ENCODE measurements at places on chromosomes 13 and 19. TPM values are rescaled to one million over a fixed set of nuclear protein-coding genes. Genes with fewer than 3 reads are reported as not detected.

GRCh38 chr13:55087085-55087484 is 2053.6 kb upstream of the PRR20A start:
- no peak overlapping the region for H3K27ac ChIP-seq
- no peaks in the 10 kb centered on the region for H3K36me3 ChIP-seq
- no peak for DNase-seq
- no peak overlapping the region for H3K4me3 ChIP-seq

DNA sequence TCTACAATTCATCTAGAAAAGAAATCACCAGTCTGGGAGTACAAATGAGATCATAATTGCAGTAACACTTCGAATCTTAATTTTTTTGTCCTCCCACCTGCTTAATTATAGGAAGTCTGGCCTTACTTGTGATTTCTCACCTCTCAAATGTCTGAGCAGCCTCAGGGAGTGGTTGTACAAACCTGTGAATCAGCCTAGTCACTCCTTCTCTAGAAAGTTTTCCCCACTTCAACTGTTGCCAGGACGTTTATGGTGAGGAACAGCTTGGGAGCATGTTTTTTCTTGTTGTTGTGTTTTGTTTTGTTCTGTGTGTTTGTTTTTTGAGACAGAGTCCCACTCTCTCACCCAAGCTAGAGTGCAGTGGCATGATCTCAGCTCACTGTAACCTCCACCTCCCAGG is 50.3 kb upstream of the CLDN10 start:
- no peak overlapping the region for H3K27ac ChIP-seq
- no peak overlapping the region for H3K4me3 ChIP-seq
- DNase-seq: no peak

The PRODH2 gene
- total RNA-seq: not detected

The LILRB1 gene
- total RNA-seq: 0.91 TPM

DNA sequence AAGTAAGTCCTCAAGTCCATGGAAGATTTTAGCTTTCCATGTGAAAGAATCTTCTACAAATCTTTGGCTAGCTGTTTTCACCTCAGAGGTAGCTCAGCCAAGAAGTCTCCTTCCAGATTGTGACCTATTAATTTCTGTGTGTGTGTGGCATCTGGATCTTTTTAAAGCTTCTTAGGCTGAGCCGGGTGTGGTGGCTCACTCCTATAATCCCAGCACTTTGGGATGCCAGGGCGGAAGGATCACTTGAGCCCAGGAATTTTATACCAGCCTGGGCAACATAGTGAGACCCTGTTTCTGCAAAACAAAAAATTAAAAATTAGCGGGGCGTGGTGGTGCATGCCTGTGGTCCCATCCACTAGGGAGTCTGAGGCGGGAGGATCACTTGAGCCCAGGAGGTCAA is 13.4 kb upstream of the SLC44A2 start:
- H3K36me3 ChIP-seq: peaks cover 18% of the 10 kb centered on the region
- no peak overlapping the region for H3K27ac ChIP-seq
- H3K4me3 ChIP-seq: no peak overlapping the region
- H3K27me3 ChIP-seq: no peaks in the 10 kb centered on the region
- no peak for DNase-seq
- H3K4me1 ChIP-seq: peaks cover 24% of the 10 kb centered on the region

GRCh38 chr13:61255040-61255796 is 160.4 kb downstream of the PCDH20 start:
- no peaks in the 10 kb centered on the region for H3K4me1 ChIP-seq
- no peaks in the 10 kb centered on the region for H3K27me3 ChIP-seq
- H3K36me3 ChIP-seq: no peaks in the 10 kb centered on the region
- no peak for DNase-seq
- no peak overlapping the region for H3K27ac ChIP-seq

- no peak overlapping the region for H3K4me3 ChIP-seq
- peaks cover 33% of the 10 kb centered on the region for H3K4me1 ChIP-seq
- H3K27ac ChIP-seq: no peak overlapping the region
- H3K27me3 ChIP-seq: peaks cover 3% of the 10 kb centered on the region
Measured at GRCh38 chr19:42471554-42472249, 29.0 kb upstream of the CXCL17 start.
